T47D (cell line): ENCODE measurements at places on chromosomes 11 and 22.

- no peak for DNase-seq
These were observed 97.9 kb downstream of the GRAMD1B start for GRCh38 chr11:123527947-123528346.

DNA sequence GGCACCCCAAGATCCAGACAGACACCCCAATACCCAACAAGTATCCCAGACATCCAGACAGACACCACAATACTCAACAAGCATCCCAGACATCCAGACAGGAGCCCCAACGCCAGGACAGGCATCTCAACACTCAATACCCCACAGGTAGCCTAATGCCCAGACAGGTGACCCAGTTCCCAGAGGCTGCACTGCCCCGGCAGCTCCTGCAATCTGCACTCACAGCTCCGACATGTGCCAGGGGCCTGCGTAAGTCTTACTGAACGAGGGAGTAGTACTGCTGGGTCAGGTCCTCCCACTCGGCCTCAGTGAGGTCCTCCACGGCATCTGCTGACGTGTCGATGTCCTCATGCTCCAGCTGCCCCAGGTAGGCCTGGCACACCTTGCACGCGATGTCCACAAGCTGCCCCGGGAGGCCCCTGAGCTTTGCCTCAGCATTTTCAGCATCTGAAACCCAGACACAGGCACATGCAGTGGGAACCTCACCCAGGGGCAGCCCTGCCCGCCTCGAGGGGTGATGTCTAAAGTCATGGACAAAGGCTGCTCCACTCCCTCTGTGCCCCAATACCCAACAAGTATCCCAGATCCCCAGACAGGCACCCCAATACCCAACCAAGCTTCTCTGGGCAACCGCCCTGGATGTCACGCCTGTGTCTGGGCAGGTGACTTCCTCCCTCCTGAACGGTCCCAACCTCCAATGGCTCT, 16.6 kb downstream of the TTLL8 start:
- DNase-seq: no peak

DNA sequence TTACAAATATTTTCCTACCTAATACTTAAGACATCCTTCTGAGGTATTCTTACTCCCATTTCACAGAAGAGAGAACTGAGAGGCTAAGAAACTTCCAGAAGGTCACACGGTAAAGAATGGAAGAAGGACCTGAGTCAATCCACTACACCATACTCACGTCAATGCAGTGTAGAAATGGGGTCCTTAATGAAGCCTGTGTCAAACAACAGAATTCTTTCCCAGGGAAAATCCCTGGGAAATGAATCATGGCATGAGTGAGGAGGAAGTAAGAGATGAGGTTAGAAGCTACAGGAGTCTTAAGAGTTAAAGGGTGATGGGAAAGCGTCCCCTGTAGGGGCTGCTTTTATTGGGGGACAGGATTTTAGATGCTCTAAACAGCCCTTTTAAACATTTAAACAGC, 147.9 kb downstream of the C11orf91 start:
- no peak for DNase-seq

- peak; percentile 92 for DNase-seq
These were observed 143.4 kb downstream of the C11orf91 start for GRCh38 chr11:33557201-33557600.

GRCh38 chr11:11411401-11411985, 58.4 kb upstream of the CSNK2A3 start:
- DNase-seq: peak; percentile 44

- no peak for DNase-seq
These were observed 39.2 kb upstream of the IGLL5 start for GRCh38 chr22:22848364-22848866.
